ENCODE measurements at places on chromosomes 16 and 17.

GRCh38 chr16:88467541-88467944 is 14.5 kb downstream of the ZFPM1 start:
- no peak for DNase-seq

- no peak for DNase-seq
Observed at GRCh38 chr16:65121870-65122723, at the start of gene CDH11. CDH11 (minus strand) TSS chr16:65122063; CDS start chr16:65004869, 117,194 bp downstream.

- no peak for DNase-seq
Observed at GRCh38 chr17:45353043-45353442, 36.2 kb upstream of the MAP3K14 start.

DNA sequence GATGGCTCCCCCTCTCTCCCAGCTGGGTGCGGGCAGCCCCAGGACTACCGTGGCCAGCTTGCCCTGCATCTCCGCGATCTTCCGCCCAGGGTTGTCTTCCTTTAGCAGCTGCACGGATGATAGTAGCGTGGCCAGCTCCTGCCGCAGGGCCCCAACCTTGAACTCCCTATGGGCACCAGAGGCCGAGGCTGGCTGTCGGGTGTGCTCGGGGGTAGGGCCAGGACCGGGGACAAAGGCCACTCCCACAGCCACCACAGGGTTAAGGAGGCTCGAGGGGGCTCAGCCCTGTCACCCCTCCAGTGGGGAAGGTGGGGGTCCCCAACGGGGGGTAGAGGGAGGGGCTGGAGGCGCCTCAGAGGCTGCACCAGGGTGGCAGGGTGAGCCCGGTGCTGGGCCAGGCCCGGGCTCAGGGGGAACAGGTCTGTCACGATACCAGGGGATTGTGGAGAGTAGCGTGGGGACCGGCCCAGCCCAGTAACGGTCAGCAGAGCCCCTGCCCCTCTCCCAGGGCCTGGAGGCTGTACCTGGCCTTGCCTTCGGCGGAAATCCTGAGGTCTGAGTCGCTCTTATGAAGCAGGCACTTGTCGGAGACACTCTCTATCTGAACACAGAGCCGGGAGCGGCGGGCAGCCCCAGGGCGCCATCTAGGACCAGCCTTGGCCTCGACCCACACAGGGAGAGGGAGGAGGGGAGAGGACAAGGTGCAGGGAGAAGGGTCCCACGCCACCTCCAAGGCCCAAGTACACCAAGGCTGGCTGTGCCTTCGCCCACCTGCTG is 5.2 kb downstream of the PERCC1 start:
- DNase-seq: no peak

GRCh38 chr16:4401094-4401501 is 15.3 kb downstream of the CORO7 start:
- DNase-seq: no peak

DNA sequence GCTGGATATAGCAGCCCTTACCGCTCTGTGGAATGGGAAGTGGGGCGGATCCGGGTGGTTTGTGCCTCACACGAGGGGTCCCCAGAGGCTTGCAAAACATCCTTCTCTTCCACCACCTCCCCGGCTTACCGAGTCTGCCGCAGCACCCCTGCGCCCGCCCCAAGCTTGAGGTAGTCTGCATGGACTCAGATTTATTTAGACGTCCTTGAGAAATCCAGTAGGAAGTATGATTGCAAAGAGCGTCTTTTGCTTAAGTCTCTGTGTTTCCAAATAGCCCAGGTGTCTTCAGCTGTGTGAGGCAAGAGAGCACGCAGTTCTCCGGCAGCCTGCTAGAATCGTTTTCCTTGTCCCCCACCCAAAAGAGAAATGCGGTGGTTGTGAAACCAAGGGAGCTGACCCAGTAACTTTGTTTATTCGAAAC is 2.4 kb downstream of the KIAA0513 start:
- no peak for DNase-seq

GRCh38 chr17:75632863-75633485 is at the start of gene SMIM5:
SMIM5 (plus strand) TSS chr17:75633434; CDS start chr17:75640202, 6,768 bp downstream.
- peak; percentile 16 for DNase-seq

GRCh38 chr16:53821487-53821886 is 117.5 kb downstream of the FTO start:
- no peak for DNase-seq

- no peak for DNase-seq
Observed at GRCh38 chr17:81422776-81423697, 27.8 kb downstream of the BAHCC1 start.

GRCh38 chr17:41547921-41548843 is 20.1 kb upstream of the KRT19 start:
- no peak for DNase-seq

DNA sequence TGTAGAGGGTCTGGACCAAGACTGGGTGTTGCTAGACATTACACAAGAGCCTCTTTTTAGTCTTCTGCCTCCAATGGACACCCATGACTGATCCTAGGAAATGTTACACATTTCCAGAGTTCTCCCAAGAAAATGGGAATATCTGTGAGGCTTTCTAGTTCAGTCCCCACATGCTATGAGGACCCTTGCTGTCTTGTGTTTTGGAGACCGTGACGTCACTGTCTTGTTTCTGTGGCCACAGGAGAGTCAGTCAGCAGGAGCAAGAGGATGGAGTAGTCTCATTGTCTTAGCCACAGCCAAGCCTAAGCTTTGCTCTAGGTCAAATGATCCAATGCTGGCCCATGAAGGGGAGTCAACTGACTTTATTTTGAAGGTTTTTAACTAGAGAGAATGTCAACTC is 820.1 kb upstream of the RBFOX1 start:
- DNase-seq: no peak

- DNase-seq: no peak
Observed at GRCh38 chr16:12386192-12386591, 409.7 kb downstream of the SNX29 start.

DNA sequence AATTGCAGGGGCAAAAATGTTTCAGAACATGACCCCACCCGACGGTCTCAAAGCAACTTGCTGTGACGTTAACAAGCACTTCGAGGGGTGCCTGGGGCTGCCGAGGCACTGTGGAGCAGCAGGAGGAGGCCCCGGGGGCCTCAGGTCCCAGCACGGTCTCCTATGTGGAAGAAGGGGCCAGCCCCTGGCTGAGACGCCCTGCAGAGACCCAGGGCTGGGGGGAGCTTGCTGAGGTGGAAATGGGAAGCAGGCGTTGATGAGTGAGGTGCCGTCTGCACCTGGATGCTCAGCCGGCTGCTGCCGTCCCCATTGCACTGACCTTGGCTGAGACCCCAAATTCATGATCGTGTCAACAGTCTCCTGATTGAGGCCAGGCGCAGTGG is 46.5 kb downstream of the NT5M start:
- no peak for DNase-seq

DNA sequence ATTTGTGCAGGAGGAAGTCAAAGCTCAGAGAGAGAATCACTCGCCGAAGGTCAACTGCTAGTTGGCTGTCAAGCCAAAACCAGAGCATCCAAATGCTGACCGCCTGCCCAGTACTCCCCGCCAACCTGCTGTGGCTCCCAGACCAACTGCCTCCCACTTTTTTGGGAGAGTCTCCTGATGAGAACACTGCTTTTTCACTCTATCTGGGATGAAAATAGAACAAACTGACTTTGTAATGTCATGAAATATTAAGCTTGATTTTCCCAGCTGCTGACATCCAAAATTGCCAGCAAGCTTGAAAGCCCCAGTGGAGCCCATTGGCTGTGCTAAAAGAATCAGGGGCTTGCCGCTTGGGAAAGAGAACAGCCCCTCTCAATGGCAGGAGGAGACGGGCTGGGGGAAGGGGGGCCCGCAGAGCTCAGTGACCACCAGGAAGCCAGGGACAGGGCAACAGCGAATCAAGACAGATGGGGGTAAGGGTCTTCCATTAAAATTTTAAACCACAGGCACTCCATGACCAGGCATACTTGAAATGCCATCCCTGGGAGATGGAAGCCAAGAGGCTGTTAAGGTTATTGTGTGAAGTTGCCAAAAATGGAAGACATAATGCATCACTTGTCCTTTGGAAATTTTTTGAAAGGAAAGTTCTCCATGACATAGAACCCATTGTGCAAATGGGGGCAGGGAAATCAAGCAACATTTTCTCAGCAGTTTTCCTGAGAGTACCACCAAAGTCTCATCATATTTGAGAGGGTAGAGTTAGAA is 125.7 kb upstream of the CDH5 start:
- no peak for DNase-seq

DNA sequence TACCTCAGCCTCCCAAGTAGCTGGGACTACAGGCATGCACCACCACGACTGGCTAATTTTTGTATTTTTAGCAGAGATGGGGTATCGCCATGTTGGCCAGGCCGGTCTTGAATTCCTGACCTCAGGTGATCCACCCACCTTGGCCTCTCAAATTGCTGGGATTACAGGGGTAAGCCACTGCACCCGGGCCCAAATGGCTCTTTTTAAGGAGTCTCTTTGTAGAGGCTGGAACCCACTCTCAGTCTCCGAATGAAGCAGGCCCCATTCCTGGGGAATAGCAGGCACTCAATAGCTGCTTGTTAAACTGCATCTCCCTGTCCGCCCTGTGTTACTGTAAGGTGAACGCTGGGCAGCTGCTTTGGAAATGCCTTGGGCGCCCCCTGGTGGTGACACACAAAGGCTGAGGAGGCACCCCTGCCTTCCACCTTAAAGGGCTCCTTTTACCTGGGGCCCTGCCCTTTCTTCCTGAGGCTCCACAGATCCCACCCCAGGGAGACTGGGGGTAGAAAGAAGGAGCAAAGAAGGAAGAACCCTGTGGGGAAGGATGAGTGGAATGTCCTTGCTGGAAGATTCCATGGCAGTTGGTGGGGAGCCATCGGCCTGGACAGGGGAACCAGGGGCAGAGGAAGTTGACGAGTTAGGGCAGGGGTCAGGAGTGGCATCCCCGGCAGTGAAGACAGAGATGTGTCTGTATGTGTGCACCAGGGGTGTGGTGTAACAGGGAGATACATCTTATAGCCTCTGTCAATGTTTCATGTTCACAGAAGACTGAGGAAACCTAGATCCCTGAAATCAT is 6.1 kb upstream of the SP2 start:
- DNase-seq: peak; percentile 72

All from NCI-H1092 (cell line).